GM20000 (cell line): ENCODE measurements at places on chromosomes 11 and 22.
A peak's percentile ranks its signal among the peaks of the same experiment; 100 is the strongest.

GRCh38 chr11:118099838-118100556 is 13.2 kb upstream of the SMIM35 start:
- DNase-seq = no peak

DNA sequence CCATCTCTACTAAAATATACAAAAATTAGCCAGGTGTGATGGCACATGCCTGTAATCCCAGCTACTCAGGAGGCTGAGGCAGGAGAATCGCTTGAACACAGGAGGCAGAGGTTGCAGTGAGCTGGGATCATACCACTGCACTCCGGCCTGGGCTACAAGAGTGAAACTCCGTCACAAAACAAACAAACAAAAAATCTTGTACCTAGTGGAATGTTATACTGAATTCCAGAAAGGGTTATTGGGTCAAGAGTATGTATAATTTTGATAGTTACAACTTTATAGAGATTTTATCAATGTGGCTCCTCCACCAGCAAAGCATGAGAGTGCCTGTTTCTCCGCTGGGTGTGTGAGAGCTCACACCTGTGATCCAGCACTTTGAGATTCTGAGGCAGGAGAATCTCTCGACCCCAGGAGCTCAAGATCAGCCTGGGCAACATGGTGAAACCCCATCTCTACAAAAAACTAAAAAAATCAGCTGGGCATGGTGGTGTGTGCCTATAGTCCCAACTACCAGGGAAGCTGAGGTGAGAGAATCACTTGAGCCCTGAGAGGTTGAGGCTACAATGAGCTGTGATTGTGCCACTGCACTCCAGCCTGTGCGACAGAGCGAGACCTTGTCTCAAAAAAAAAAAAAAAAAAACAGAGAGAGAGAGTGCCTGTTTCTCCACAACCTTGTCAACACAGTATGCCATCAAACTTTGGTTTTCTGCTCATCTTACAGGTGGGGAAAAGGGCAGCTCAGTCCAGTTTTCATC is 12.7 kb upstream of the FOLR1 start:
- no peak for DNase-seq

GRCh38 chr11:131809203-131809918 is 438.9 kb downstream of the NTM start:
- DNase-seq = no peak

DNA sequence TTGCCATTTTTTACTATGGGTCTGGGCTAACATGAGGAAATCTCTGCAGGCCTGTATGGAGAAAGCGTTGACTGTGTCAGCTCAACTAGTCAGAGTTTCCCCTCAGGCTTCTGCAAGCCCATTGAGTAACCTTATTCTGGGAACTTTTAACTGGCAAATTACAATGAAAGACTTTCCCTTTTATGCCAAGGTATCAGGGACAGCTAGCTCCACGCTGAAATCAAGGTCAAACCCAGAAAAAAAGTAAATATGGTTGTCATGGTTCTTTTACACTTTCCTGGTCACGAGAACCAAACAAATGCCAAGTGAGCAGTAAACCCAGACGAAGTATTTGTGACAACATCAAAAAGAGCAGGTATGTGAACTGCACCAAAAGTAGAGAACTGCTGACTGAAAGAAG is 13.8 kb downstream of the OSBP start:
- no peak for DNase-seq

DNA sequence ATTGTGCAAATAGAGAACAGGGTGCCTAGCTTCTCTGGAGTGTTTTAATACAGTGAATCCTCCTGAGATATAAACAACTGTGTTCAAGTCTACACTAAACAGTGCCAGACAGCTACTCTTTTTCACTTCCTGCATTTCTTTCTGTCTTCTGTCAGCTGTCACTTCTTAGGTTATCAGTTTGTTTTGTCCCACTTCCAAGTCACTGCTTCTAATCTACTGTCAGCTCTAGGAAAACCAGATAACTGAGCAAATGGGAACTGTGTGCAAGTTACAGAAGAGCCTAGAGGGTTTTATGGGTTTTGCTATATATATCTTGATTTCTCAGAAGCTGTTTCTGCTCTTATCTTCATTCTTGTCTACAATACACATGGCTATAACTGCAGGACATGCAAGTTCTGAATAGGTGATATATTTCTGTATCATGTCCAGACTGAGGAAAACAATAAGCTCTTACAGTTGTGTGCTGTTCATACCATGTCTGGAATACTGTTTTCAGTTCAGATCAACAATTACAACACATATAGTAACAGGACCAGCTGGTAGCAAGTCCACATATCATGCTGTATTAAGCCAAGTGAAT is 5.8 kb downstream of the PITPNB start:
- peak; percentile 11 for DNase-seq
